DND-41 (cell line): ENCODE measurements at places on chromosomes 3 and 15.

DNA sequence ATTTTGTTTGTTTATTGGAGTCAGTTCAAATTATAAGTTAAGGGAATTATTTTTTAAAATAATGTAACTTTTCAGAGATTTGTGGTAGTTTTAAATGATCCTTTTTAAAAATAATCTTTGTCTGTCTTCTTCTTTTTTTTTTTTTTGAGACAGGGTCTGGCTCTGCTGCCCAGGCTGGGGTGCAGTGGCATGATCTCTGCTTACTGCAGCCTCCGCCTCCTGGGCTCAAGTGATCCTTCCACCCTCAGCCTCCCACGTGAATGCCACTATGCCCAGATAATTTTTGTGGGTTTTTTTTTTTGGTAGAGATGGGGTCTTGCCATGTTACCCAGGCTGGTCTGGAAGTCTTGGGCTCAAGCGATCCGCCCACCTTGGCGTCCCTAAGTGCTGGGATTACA, 12.6 kb downstream of the FNDC3B start:
- H3K4me3 ChIP-seq: no peak overlapping the region
- no peaks in the 10 kb centered on the region for H3K27me3 ChIP-seq
- DNase-seq: no peak
- H3K27ac ChIP-seq: no peak overlapping the region
- H3K36me3 ChIP-seq: no peaks in the 10 kb centered on the region
- H3K4me1 ChIP-seq: peaks cover 5% of the 10 kb centered on the region

- H3K4me3 ChIP-seq: no peak overlapping the region
- no peak overlapping the region for H3K27ac ChIP-seq
- H3K4me1 ChIP-seq: peaks cover 3% of the 10 kb centered on the region; the same call in 1 of the 2 replicates
- no peaks in the 10 kb centered on the region for H3K27me3 ChIP-seq
Observed at GRCh38 chr3:51828297-51828696, 33.1 kb upstream of the IQCF2 start.

DNA sequence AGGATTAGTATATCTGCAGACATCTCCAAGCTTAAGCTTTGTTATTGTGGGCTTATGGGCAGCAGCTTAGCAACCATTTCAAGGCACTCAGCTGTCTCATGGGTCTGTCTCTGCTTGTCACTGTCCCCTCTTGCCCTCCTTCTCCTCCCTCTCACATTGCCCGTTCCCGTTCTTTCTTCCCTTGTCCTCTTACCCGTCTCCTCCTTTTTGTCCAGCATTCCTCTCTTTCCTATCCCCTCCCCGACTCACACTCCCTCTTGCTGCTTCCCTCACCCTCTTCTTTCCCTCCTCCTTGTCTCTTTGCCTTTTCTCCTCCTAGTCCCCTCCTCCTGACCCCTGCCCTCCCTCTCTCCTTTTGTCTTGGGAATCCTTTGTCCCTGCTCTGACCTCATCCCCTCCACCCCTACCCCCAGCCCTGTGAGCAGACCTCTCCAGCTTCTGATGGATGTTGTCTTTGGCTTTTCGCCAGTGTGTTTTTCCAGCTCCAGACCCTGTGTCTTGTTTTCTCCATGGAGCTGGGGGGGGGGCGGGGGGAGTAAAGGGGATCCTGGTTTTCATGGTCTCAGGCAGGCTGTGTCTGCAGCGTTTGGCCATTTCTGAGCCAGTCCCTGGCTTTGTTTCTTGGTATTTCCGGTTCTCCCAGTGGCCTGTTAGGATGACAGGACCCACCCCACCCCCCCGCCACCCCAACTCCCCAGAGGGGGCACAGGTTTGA, 47.9 kb upstream of the TRAK1 start:
- no peak overlapping the region for H3K27ac ChIP-seq
- H3K4me1 ChIP-seq: no peaks in the 10 kb centered on the region
- no peaks in the 10 kb centered on the region for H3K27me3 ChIP-seq
- H3K36me3 ChIP-seq: no peaks in the 10 kb centered on the region
- DNase-seq: no peak

DNA sequence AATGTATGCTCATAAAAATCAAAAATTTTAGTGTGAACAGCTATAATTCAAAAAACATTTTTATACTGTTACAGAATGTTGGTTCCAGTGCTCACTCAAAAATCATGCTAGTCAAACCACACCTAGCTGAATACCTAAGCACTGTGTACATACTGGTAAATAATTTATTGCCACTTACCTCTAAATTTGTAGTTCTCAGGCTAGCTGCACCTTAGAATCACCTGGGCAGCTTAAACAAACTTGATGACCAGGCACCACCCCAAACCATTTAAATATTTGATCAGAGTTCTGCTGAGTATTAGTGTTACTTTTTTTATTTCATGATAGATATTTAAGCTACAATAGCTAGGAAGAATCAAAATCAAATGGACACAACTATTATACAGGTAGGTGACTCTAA, 32.3 kb upstream of the TMCO5A start:
- DNase-seq: no peak
- no peaks in the 10 kb centered on the region for H3K4me1 ChIP-seq
- no peak overlapping the region for H3K27ac ChIP-seq
- H3K36me3 ChIP-seq: no peaks in the 10 kb centered on the region
- H3K27me3 ChIP-seq: peaks cover 3% of the 10 kb centered on the region

DNA sequence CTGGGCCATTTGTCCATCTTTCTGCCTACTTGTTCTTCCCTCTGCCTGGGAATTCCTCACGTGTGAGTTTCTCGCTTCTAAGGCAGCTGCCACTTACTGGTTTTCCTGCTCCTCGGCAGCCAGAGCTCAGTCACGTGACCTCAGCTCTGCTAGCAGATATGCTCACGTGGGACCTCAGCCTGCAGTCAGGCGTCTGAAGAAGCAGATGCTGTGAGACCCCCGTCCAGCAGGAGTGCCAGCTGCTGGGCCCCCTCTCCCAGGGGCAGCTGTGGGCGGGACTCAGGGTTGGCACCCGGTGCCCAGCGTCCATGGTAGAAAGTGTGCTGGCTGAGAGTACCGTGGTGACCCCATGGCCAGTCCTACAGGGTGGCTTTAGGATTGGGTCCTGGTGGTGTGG, 161.3 kb upstream of the TLE3 start:
- no peaks in the 10 kb centered on the region for H3K27me3 ChIP-seq
- H3K4me3 ChIP-seq: peak overlapping the region; percentile 41
- DNase-seq: peak; percentile 85
- H3K4me1 ChIP-seq: peaks cover 35% of the 10 kb centered on the region
- H3K27ac ChIP-seq: peak overlapping the region; percentile 91
